T-helper 2 cell treated with Interferon-gamma antibody and Interleukin-4, amounts not matched to agents 5 μg/mL and 100 μg/mL, for 36 hours (primary cell): ENCODE measurements at places on chromosomes 1 and 21.

GRCh38 chr1:44368471-44369151 lies 13.6 kb upstream of the ERI3 start:
- DNase-seq = no peak

GRCh38 chr1:155809088-155809487 lies 47.9 kb downstream of the GON4L start:
- DNase-seq = no peak

DNA sequence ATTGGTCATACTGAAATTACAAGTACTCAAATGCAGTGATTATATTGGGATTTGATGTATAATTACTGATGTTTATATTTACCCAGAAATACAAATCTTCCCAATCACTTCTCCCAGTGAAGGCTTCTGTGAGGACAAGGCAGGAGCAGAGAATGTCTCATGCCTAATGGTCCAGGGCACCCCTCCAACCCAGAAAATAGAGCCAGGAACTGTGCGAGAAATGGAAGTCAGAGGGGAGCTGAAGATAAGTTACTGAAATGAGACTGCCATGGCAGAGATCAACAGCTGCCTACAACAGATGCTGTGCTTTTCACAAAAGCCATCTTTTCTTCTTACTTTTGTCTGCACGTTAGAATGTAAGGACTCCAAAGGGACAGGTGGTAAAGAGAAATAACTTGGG lies 171.2 kb downstream of the TTLL7 start:
- DNase-seq = no peak

DNA sequence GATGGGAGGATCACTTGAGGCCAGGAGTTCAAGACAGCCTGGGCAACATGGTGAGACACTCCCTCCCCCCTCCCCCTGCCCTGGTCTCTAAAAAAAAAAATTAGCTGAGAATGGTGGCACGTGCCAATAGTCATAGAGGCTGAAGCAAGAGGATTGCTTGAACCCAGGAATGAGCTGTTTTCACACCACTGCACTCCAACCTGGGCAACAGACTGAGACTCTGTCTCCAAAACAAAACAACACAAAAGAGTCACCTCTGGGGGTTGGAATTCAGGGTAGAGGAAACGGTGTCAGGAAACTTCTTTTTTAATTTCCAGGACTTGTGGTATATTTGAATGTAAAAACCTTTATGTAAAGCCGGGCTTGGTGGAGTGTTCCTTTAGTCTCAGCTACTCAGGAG lies 43.2 kb downstream of the RHOU start:
- DNase-seq = no peak

- no peak for DNase-seq
These were observed 127.8 kb upstream of the GREM2 start for GRCh38 chr1:240739754-240740153.

DNA sequence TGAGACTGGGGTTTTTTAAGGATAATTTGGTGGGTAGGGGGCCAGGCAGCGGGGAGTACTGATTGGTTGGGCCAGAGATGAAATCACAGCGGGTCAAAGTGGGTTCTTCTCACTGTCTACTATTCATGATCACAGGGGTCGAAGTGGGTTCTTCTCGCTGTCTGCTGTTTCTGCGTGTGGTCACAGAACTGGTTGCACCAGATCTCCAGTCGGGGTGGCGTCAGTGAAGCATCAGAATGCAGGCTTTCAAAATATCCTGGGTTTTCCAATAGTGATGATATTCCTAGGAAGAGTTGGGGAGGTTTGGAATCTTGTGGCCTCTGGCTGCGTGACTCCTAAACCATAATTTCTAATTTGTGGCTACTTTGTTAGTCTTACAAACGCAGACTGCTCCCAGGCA lies 45.1 kb downstream of the TRPM2 start:
- DNase-seq = no peak

DNA sequence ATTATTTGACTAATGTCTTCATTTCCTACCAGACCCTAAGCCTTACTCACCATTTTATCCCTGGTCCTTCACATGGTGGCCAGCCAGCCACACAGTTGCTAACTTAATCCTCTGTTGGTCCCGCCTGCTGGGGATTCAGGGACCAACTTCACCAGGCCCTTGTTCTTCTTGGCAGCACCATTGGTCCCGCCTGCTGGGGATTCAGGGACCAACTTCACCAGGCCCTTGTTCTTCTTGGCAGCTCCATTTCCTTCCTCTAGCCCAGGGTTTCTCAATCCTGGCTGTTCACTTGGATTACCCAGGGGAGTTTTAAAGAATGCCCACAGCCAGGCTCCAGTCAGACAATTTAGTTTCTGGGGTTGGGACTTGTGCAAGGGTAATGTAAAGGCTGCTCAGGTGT lies 233.1 kb upstream of the CSF3R start:
- no peak for DNase-seq

GRCh38 chr21:44838951-44839350 lies 21.1 kb upstream of the SUMO3 start:
- DNase-seq = no peak

- DNase-seq = no peak
These were observed at the start of gene MLLT11 for GRCh38 chr1:151060007-151060656. Gene MLLT11, plus strand, starts transcription at chr1:151060397. Its CDS starts 6,828 bp downstream, at chr1:151067225.

DNA sequence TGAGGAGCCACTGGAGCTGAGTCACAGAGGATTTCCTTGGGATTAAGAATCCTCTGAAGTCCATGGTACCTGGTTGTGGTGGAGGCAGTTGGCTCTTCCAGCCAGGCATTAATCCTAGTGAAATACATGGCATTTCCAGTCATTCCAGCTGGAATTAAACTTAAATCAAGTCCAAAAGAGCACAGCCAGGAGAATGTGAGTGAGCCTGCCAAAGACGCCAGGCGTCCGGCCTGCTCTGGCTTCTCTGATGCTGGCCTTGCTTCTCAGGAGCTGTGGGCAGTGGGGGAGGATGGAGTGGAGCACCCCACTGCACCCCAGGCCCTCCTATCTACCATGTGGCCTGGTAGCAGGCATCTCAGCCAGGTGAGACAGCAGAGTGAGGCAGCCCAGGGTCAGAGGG lies 23.4 kb upstream of the TENT5C start:
- no peak for DNase-seq

DNA sequence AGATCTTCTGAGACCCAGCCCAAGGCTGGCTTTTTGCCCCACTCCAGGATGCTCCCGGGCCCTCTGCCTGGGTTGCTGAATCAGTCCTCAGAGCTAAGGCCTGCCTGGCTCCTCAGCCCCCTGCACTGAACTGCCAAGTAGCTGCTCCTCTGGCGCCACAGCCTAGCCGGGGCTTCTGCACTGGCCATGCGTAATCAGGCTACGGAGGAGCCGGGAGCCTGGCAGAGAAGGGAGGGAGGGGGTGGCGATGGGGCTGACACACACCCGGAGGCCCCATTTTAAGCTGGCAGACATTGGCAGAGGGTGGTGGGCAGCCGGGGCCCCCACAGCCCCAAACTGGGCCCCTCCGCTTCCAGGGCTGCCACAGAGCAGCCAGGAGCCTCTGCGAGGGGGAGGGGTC lies 38.7 kb downstream of the ALPL start:
- DNase-seq = no peak

GRCh38 chr1:234555390-234556024 lies 54.5 kb downstream of the IRF2BP2 start:
- DNase-seq = no peak

DNA sequence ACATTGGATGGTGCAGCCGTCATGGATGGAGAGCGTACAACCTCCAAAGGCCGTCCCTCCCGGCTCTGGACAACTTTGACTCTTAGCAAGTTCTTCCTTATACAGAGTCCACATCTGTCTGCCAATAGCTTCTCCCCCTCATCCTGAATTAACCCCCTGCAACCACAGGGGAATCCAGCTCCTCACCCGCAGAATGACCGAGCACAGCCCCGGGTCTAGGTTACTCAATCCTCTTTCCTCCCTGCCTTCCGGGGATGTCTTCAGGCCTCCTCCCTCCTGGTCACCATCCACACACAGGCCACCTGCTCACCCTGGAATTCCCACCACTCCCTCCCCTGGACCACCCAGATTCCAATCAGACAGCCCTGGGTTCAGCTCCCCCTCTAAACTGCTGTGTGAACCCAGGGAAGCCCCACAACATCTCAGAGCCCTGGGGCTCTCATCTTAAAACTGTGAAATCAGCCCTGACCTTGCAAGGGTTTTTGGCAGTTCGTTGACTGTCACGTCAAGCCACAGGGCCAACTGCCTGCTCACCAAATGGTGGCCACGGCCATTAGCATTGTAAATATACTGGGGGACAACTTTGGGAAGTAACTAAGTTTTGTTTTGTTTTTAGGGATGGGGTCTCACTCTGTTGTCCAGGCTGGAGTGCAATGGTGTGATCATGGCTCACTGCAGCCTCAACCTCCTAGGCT lies 54.2 kb downstream of the HSPG2 start:
- DNase-seq = no peak

GRCh38 chr1:184661801-184662200 lies 92.9 kb downstream of the EDEM3 start:
- no peak for DNase-seq

DNA sequence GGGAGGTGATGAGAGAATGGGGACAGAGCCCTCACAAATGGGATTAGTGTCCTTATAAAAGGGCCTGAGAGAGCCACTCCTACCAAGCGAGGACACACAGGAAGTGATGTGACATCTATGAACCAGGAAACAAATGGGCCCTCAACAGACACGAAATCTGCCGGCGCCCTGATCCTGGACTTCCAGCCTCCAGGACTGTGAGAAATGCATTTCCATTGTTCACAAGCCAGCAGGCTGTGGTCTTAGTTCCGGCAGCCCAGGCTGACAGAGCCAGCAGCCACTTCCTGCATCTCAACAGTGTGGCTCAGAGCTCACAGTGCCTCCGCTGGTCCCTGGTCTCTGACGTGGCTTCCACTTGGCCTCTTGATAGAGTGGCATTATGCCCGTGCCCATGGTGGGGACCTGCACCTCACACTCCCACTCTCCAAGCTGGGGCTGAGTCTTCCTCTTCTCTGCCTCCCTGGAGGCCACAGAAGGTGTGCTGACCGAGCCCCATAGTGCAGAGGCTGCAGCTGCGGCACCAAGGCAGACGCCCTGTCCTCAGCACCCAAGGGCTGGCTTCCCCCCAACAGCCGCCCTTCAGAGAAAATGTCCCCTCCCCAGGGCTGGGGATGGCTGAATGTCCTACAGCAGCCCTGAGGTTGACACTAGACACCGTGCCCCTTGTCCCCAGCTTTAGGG lies 44.9 kb downstream of the ACOT7 start:
- peak; percentile 43 for DNase-seq

DNA sequence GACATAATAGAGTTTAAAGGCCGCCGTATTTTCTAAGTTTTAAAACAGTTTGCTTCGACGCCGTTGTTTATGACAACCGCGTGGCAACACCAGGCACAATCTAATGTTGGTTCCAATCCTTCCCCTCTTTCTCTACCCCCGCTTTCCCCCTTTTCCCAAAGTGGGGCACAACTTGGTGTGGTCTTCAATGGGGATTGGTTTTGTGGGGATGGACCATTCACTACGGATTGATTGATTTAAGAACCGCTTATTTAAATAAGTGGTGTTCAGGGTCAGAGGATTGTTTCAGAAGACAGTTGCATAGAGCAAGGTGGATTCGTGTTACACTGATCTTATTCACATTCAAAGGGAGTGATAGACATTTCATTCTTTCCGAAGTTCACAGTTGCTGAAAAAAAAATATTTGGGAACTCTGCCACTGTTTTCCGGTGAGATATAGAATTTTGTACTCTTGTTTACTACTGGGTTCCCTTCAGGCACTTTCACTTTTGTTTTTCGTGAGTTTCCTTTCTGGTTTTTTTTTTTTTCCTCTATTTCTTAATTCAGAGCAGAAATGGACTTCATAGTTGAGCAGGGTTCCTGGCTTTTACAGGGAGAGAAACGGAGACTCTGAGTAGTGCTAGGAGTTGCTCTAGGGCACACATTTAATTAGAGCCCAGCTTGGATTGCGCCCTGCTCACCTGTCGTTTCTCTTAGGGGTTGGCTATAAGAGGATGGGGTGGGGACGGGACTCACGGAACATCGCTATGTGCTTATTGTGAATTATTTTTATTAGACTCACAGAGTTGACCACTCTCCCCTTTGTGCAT lies 79.6 kb upstream of the AK4 start:
- no peak for DNase-seq

DNA sequence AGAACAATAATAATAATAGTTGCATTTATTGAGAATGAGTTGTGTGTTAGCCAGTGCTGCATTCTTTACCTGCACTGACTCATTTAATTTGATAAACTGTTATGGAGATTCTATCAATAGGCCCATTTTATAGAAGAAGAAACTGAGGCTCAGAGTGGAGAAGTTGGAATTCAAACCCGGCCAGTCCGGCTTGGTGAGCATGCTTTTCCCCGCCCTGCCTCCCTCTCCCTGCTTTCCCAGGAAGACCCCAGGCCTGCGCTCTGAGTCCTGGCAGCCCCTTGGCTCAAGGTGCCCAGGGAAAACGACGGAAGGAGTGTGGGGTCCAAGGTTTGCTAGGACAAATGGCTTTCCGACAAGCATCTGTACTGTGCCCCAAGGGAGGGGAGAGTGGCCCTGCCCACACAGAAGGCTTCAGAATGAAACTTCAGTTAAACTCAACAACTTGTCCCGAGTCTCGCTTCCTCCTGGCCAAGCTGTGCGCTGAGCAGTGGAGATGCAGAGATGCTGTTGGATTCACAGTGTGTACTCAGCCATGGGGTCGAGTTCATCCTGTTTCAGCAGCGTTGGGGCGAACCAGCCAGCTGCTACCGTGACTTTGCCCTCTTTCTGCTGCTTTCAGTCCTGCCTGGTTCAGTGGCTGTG lies 23.3 kb upstream of the PADI6 start:
- DNase-seq = no peak

DNA sequence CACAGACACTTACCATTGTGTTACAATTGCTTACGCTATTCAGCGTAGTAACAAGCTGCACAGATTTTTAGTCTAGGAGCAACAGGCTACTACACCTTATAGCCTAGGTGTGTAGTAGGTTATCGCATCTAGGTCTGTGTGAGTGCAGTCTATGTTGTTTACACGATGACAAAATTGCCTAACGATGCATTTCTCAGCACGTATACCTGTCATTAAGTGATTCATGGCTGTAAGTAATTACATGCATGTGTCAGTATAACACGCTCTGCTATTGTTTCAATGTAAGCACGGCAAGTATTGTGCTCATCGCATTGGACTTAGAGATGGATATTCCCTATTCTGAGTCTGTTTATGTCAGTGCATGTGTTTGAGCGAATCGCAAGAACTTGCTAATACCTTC lies 15.7 kb upstream of the ZBTB18 start:
- DNase-seq = no peak

DNA sequence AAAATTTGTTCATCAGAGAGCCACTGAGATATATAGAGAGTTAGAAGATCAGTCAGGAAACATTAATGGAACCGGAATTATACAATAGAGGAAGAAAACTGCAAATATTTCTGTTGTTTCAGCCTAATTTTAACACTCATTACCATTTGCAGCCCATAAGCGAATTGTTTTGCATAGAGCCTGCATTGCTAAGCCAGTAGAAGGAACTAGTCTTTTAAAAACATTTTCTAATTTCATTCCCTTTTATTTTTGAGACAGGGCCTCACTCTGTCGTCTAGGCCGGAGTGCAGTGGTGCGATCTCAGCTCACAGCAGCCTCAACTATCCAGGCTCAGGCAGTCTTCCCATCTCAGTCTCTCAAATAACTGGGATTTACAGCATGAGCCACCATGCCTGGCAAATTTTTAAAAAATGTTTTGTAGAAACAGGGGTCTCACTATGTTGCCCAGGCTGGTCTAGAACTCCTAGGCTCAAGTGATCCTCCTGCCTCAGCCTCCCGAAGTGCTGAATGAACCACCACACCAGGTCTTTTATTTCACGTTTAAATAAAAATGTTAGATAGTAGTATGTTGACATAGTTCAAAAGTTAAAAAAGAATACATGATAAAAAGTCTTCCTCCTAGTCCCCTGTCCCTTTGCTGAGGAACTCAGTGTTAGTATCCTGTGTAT lies 25.3 kb downstream of the MPZL1 start:
- DNase-seq = no peak
